Stimulated activated CD8-positive, alpha-beta memory T cell treated with anti-CD3 and anti-CD28 coated beads, Interleukin-7, amount 100 ng/mL, for 4 hours (primary cell): ENCODE measurements at places on chromosomes 7 and 10.

DNA sequence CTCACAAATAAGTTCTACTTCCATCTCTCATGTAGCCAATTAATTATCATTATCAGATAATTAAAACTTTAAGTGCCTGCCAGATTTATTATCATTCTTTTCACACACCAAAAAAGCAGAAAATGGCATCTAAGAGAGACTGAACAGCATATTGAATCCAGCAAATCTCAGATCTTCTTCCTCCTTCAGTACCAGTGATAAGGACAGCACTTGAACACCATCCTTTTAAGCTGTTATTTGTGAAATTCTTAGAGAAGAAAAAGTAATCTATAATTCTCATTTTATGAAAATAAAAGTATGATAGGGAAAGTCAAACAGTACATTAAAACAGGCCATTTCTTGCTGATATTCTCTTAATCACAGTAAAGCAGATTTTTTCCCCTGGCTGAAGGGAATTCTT lies 104.5 kb downstream of the ELAPOR2 start:
- DNase-seq = no peak

- no peak for DNase-seq
These were observed 84.9 kb upstream of the RHOBTB1 start for GRCh38 chr10:61028861-61029361.

GRCh38 chr7:32489788-32490126 lies 423 bp downstream of the LSM5 start:
- DNase-seq = no peak

- no peak for DNase-seq
These were observed 571.6 kb upstream of the MGMT start for GRCh38 chr10:128895473-128895872.

- no peak for DNase-seq
These were observed 154.3 kb downstream of the ZNF248 start for GRCh38 chr10:37703114-37703513.

DNA sequence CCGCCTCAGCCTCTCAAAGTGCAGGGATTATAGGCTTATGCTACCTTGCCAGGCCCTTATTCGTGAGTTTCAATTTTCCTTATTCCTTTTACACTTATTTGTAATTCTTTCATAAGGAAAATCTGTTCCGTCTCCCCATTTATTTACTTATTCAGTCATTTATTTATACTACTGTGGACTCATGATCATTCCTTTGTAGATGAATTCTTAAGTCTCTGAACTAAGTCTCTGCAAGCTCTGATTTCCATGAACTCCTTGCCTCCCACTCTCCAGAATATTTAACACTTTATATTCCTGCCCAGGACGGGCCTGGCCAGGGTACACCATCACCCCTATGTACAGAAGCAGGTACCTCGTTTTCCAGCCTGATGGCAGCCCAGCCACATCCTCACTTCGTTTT lies 39.4 kb downstream of the PFKFB3 start:
- DNase-seq = no peak

DNA sequence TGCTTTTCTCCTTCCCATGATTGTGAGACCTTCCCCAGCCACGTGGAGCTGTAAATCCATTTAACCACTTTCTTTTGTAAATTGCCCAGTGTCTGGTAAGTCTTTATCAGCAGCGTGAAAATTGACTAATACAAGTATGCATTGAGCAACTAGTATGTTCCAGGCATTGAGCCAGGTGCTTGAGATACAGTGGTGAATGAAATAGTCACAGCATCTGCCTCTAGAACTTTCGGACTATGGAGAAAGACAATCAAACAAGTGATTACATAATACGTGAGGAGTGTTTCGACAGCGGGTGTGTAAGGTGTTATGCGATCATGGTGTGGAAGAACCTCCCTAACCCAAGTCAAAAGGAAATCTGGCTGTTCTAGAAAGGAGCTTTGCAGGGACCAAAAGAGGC lies 21.6 kb upstream of the NUP205 start:
- DNase-seq = no peak

DNA sequence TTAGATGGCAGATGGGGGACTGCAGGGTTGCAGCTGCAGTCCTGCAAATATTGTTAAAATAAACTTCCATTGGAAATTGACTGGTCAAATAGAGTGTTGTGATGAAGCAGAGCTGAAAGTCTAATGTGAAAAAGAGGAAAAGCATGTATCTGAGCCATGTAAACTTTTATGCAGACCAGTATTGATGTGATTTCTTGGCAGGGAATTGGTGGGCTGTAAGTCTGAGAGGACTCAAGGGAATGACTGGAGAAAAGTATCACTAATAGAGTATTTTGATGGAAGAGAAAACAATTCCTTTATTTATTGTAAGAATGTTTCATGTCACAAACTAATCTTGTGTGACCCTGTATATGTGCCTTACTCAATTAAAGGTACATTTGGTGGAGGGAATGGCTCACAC lies 155.5 kb downstream of the PPP1R9A start:
- DNase-seq = no peak

- no peak for DNase-seq
These were observed 163.7 kb downstream of the SEMA3D start for GRCh38 chr7:85023066-85023712.

- DNase-seq = no peak
These were observed 505.6 kb upstream of the MKI67 start for GRCh38 chr10:128631801-128632241.

DNA sequence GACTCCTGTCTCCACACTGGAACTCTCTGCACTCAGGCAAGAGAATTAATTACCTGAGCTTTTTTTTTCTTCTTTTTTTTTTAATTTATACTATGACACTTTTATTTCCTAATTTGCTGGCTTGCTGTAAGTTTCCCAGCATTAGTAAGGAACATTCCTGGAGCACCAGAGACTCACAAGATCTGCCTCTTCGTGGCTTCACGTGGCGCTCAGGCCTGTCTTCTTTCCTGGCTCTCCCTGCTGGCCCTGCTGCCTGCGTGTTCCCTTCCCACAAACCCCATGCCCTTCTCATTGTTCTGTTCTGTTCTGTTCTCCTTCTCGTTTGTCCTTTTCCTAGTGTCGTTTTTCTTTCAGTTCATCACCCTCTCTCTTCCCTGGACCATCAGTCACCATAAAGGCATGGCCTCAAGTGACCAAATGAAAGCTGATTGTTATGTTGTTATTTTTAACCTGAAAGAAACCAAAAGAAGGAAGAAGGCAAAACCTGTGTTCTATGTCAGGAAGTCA lies 591.6 kb upstream of the PFKP start:
- no peak for DNase-seq

DNA sequence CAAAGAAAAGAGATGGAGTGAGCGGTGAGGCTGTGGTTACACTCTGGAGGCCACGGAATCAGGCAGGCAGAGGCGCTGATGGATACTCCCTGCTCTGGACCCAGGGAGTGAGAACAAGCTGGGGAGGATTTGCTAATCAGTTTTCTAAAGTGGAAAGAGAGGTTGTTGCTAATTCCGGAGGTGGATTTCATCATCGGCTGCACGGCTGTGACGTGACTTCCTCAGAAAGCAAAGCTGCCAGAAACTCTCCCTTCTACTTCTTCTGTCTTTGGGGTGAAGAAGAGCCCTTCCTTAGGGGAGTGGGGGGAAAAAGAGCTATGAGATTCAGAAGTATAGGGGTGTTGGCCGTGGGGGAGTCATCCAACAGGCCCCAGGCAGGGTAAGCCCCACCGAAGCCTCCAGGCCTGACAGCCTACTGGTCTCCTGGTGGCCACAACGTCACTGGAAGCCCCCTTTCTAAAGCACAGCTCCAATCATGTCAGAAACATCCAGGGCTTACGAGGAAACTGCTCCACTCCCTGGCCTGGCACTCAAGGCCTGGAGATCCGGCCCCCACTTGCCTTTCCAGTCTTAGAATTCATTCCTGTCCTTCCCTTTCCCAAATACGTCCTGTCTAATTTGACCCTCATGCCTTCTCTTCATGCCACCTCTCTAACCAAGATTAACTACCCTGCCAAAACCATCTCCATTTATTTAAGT lies 114.5 kb downstream of the HIP1 start:
- DNase-seq = no peak

GRCh38 chr7:129169686-129170440 lies 18.6 kb upstream of the SMO start:
- no peak for DNase-seq

GRCh38 chr10:67815571-67816059 lies 22.4 kb downstream of the DNAJC12 start:
- DNase-seq = no peak

- no peak for DNase-seq
These were observed 4.5 kb upstream of the NODAL start for GRCh38 chr10:70445718-70446657.

DNA sequence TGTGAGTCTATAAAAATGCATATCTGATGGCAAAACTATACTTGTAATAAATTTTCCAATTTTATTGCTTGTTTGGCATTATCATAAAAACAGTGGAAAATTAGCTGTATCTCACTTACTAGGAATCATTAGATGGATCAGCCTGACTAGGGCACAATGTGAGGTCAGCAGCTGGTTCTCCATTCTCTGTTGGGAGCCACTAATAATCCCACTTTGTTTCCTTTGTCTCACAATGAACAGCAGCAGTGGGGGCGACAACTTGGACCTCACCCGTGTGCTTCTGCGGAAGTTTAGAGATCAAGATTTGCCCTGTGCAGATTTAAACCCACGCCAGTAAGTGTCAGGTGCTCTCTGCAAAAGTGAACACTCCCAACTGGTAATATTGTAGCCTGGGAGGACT lies 295.5 kb downstream of the ABCA13 start:
- DNase-seq = no peak

DNA sequence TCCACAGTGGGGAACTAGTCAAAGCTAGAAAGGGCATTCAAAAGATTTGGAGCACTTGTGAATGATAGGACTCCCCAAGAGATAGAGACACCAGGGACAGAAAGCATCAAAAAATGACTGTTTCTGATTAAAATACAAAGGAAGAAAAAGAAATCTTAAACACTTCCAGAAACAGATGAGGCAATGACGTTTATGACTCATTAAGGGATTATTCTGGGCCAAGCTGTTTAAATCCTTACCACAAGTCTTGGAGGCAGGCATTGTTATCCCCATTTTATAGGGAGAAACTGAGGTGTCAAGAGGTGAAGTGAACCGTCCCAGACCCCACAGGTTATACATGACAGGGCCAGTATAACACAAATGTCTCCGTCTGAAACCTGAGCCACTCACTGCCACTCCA lies 68.3 kb upstream of the AMPH start:
- DNase-seq = no peak

GRCh38 chr10:3225561-3225960 lies 53.0 kb upstream of the PITRM1 start:
- DNase-seq = no peak

GRCh38 chr7:39252916-39253315 lies 275.2 kb downstream of the POU6F2 start:
- no peak for DNase-seq

DNA sequence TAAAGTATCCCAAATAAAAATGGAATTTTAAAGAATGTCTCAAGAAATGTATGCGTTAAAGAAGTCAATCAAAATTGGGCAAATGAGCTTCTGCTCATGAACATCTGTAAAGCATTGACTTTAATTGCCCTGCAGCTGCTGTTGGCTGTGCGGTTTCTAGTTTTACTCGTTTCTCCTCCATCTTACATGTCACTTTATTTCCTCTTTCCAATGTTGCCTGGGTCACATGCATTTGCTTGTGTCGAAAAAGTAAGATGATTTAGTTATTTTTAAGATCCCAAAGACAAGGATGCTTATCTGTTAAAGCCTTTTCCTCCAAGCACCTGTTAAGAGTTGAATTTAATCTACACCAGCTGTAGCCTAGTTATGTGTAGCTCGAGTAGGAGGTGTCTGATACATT lies 310.4 kb downstream of the EXOC4 start:
- DNase-seq = no peak
